Activated CD8-positive, alpha-beta memory T cell treated with anti-CD3 and anti-CD28 coated beads for 1 hour (primary cell): ENCODE measurements at places on chromosomes 5 and 9.

DNA sequence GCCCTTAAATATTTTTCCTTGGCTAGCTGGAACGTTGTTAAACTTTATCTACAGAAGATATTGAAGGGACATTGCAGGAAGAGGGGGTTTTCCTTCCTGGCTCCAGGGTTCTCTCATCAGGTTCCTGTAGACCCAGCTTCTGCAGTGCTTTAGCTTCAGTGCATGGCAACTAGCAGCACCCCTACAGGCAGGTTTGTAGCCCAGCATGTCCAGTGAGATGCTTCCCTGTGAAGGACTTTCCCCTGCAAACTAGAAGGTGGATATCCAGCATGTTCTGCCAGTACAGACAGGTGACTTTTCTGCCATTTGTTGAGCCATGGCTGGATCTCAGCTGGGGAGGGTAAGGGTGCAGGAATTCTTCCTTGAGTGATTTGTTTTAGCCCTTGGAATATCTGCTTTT is 10.4 kb downstream of the CCL28 start:
- no peak for DNase-seq

DNA sequence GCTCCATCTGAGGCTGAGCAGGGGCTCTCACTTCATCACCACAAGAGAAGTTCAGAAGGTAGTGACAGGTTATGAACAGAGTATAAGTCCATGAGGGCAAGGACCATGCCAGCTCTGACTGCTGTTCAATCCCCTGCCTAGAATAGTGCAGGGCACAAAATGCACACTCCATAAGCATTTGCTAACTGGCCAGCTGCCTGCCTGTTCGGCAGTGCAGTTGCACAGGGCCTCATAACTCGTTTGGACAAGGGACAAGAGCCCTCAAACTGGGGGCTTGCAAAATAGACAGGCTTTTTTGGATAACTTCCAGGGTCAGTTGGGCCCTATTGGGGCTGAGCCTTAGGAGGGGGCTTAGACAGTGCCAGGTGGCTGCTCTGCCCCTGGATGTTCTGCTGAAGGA is 21.1 kb downstream of the SPARC start:
- DNase-seq: no peak

DNA sequence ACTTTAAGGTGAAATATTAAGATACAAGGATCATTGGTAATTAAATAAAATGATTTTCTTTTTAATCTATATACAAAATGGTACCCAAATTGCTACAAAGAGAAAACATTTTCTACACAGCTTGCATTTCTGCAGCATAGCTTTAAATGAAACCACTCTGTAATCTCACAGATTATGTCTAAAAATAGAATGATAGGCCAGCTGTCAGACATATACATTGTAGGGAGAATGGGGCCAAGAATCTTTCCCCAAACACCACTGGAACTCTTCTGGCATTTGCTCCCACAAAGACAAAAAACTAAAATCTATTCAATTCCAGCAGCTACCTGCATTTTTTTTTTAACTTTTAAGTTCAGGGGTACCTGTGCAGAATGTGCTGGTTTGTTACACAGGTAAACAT is 124.1 kb upstream of the NR5A1 start:
- no peak for DNase-seq

DNA sequence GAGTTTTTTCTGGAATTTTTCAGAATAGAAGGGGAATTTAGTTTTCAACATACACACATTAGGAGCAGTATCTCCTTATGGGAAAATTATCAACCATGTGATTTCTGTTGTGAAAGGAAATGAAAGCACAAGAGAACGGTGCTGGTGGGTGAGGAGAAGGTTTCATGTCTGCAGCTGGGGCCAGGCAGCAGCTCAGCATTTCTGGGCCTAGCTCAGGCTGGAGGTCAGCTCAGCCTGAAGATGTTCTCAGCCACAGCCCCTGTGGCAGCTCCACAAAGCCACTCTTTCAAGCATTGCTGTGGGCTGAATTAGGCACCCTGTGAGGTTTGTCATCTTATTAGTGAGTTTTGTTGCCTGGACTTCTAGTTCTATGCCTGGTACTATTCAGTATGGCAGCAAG is 90.3 kb downstream of the DIRAS2 start:
- DNase-seq: no peak

- no peak for DNase-seq
Observed at GRCh38 chr9:126347093-126347492, 20.5 kb downstream of the MVB12B start.

- no peak for DNase-seq
Observed at GRCh38 chr5:33611877-33612276, 171.1 kb downstream of the TARS1 start.

DNA sequence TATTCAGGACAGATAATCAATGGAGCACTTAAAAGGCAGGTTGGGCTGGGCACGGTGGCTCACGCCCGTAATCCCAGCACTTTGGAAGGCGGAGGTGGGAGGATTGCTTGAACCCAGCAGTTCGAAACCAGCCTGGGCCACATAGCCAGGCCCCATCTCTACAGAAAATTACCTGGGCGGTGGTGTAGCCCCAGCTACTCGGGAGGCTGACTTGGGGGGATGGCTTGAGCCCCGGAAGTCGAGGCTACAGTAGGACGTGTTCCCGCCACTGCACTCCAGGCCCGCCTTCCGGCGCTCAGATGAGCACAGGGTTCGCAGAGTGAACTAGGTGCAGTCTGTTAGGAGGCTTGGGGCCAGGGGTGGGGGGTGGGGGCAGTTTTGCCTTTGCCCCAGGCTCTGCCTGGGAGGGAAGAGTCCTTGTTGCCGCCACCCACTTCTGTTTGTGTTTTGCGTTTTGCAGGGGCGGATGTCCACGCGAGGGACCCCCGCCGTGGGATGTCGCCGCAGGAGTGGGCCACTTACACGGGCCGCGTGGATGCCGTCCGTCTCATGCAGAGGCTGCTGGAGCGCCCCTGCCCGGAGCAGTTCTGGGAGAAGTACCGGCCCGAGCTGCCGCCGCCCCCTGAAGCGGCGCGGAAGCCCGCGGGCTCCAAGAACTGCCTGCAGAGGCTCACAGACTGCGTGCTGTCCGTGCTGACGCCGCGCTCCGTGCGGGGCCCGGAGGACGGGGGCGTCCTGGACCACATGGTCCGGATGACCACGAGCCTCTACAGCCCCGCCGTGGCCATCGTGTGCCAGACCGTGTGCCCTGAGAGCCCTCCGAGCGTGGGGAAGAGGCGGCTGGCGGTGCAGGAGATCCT is 85.2 kb downstream of the ANKRD33B start:
- DNase-seq: no peak

DNA sequence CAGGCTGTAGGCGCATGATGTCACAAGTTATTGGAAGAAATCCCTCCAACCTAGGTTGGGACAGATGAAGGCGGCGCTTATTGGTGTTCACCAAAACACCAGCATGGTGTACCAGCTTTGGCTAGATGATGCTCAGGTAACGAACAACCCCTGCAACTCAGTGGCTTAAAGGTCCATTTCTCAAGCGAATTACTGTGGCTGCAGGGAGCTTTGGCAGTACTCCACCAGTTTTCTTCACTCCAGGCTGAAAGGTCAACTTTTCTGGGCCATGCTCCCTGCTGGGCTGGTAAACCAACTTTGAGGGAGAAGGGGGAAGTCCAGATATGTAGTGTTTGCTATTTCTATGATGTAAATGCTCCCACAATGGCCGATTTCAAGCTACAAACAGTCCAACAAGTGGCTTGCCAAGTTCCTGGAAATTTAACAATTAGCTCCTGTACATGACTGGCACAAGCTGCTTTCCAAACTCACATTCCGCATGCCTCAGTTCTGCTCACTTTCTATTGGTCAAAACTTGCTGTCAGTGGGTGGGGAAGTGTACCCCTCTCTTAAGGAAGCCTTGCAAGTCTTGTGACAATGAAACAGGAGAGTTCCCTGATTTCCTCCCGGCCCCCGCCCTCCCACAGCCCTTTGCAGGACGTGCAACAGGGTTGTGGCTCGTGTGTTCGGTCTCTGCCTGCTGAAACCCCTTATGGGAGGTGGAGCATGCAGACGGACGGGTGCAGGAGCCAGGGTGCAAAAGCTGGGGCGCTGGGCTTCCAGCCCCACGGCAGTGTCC is 588 bp upstream of the ZBED3 start:
- no peak for DNase-seq
